ENCODE measurements at places on chromosomes 2 and 18. TPM values are rescaled to one million over a fixed set of nuclear protein-coding genes. Genes with fewer than 3 reads are reported as not detected.

DNA sequence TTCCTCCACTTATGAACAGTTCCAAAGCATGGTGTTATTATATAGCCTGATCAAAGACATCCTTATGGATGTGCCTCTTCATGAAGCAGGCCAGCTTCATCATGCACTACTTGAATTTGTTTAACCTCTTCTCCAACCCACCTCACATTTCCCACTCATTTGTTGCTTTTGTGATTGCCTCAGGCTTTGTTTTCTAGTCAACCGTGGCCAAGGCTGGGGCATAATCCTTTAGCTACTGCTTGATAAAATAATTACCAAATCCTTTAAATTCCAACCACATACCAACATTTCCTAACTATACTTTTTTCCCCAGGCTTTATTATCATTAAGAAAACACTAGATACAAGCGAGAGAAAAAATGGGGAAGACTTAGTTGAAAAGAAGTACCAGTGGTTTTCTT is 39.6 kb upstream of the SCN1A start:
- H3K27me3 ChIP-seq: no peaks in the 10 kb centered on the region
- H3K4me3 ChIP-seq: no peak overlapping the region
- H3K36me3 ChIP-seq: no peaks in the 10 kb centered on the region
- no peak for DNase-seq

- no peaks in the 10 kb centered on the region for H3K36me3 ChIP-seq
- no peak for DNase-seq
- no peak overlapping the region for H3K27ac ChIP-seq
Measured at GRCh38 chr2:76692908-76693307, 829.3 kb downstream of the LRRTM4 start.

GRCh38 chr2:12723736-12724463 is 7.2 kb downstream of the TRIB2 start:
- no peaks in the 10 kb centered on the region for H3K27me3 ChIP-seq
- H3K36me3 ChIP-seq: peaks cover 11% of the 10 kb centered on the region
- H3K4me1 ChIP-seq: peaks cover 32% of the 10 kb centered on the region
- H3K27ac ChIP-seq: no peak overlapping the region

DNA sequence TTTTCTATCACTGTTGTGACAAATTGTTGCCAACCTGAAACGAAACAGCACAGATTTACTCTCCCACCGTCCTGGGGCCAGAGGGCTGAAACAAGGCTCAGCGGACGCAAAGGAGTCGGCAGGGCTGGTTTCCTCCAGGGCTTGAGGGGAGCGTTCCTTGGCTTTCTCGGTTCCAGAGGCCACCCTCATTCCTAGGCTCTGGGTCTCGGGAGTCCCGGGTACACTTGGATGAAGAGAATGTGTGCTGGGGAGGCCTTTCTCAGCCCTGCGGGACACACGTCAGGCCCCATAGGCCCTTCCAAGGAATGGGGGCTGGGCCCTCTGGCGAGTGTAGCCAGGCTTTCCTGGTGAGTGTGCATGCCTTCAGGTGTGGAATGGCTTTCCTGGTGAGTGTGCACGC is 287.3 kb upstream of the HS6ST1 start:
- no peak overlapping the region for H3K27ac ChIP-seq
- no peaks in the 10 kb centered on the region for H3K27me3 ChIP-seq
- H3K36me3 ChIP-seq: no peaks in the 10 kb centered on the region
- no peak for DNase-seq
- no peak overlapping the region for H3K4me3 ChIP-seq

GRP gene
- not detected for total RNA-seq
